CD4-positive, alpha-beta T cell treated with Interleukin-4 for 1 hour (primary cell): ENCODE measurements at places on chromosomes 13 and 19.
A peak's percentile ranks its signal among the peaks of the same experiment; 100 is the strongest.

DNA sequence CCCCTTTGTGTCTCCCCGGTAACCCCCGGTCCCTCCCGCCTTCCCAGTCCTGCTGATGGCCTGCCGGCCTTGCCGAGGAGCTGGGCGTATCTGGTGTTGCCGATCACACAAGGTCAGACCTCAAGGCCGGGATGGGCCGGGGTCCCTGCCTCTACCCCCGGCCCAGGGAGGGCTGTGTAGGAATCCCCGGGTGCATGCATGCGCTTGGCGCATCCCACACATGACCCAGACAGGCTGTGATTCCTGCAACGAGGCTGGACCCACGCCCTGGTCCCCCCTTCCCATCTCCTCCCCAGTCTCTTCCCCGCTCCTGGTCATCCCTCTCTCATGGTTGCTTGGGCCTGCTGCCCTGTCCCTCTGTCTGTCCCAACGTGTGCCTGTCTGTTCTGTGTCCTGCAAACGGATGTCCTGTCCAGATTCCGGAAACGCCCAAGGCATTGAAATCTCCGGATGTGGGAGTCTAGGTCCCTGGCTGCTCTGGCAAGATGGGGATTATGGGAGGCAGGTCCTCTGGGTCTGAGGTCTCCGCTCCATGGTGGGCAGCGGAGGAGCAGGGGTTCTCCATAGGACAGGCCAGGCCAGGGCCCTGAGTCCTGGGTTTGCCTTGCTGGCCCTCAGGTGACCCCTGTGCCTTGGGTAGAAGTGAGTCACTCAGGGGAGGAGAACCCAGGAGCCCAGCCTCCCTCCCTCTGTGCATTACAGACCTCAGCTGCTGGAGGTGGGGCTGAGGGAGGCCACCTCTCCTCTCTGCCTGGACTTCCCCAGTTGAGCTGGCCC, 1.6 kb downstream of the PKN1 start:
- DNase-seq, result peak; percentile 39

GRCh38 chr19:50500753-50501151, 10.2 kb downstream of the JOSD2 start:
- no peak for DNase-seq

GRCh38 chr19:3067563-3067962, 5.3 kb upstream of the TLE5 start:
- no peak for DNase-seq

DNA sequence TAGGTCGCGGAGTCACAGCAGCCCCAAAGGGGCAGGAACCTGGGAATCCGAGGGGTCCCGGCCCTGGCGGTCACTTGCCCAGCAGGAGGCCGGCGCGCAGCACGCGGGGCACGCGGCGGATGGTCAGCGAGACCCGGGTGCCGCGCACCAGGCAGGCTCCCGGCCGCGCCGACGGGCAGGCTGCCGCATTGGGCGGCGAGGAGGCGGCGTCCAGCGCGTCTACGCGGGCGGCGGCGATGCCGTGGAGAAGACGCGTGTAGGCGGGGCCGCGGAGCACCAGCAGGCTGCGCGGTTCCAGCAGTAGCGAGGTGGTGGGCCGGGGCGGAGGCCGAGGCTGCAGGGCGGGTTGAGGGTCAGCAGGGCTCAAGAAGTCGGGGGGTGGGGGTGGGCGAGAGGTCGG, 607 bp upstream of the SYNE4 start:
- peak; percentile 23 for DNase-seq

GRCh38 chr19:18488838-18489626, 32.8 kb downstream of the ELL start:
- no peak for DNase-seq

GRCh38 chr13:99265162-99265800, 7.1 kb upstream of the GPR18 start:
- DNase-seq, result no peak

GRCh38 chr13:49058761-49059160, 83.0 kb downstream of the FNDC3A start:
- no peak for DNase-seq

GRCh38 chr13:99208845-99209527, 8.3 kb downstream of the UBAC2 start:
- no peak for DNase-seq

- no peak for DNase-seq
Observed at GRCh38 chr19:13053761-13054625, 48.7 kb downstream of the LYL1 start.

GRCh38 chr13:99176309-99177276, 24.1 kb upstream of the UBAC2 start:
- DNase-seq, result peak; percentile 81

- no peak for DNase-seq
Observed at GRCh38 chr19:9354651-9355050, 8.2 kb upstream of the ZNF177 start.

DNA sequence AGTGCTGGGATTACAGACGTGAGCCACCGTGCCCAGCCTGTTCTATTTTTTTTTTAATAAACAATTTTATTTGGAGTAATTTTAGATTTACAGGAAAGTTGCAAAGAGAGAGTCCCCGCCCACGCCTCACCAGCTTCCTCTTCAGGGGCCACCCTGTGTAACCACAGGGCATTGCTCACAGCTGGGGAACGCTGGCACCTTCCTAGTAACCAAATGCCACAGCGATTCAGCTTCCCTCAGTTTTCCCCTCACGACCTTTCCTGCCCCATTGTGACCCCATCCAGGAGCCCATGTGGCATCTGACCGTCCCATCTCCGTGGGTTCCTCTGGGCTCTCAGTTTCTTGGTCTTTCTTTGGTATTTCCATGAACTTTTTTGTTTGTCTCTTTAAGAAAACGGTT, 83.9 kb downstream of the GNG7 start:
- peak; percentile 66 for DNase-seq

- DNase-seq, result no peak
Observed at GRCh38 chr19:5269926-5270325, 70.7 kb downstream of the PTPRS start.

DNA sequence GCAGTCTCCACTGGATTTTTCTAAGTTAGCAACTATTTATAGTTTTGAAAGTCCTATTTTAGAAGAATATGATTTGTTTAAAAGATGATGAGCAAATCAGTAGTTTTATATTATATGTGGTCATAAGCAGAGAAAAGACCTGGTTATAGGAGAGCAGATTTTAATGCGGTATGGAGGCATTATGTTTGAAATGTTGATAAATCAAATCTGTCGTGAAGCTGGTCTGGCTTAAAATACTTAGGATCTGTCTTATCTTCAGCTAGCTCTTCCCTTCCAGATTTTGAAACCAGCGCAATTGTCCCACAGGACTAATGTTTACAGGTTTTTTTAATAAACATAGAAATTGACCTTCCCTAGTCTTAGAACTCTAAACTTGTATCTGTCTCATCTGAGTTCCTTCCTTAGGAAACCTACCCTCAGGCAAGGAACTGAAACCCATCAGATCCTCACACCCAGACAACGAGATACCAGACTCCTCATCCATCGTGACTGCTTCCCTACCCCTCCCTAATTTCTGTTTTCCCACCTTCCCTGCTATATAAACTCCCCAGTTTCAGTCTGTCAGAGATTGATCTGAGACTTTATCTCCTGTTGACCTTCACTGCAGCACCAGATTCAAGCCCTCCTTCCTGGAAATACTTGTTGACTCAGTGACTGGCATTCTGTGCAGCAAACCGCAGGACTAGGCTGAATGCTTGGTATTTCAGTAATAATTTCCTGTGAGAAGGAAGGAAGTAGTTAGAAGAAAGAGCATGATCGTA, 37.8 kb upstream of the CXCL17 start:
- DNase-seq, result peak; percentile 11

DNA sequence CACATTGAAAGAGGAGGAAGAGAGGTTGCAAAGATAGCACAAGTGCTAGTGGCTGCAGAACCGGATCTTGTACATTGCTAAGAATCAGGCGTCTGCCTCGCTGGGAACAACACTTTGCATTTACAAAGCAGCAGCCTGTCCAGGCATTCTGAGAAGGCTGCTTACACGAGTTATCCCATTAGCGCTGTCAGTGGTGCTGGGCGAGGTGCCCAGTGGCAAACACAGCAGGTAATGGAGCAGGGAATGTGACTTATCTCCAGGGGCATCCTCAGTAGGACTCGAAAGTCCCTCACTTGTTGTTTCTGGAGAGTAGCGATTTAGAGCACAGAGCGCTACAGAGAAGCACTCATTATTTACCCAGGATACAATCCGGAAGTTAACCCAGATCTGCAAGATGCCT, 209.6 kb downstream of the OLFM4 start:
- DNase-seq, result no peak

DNA sequence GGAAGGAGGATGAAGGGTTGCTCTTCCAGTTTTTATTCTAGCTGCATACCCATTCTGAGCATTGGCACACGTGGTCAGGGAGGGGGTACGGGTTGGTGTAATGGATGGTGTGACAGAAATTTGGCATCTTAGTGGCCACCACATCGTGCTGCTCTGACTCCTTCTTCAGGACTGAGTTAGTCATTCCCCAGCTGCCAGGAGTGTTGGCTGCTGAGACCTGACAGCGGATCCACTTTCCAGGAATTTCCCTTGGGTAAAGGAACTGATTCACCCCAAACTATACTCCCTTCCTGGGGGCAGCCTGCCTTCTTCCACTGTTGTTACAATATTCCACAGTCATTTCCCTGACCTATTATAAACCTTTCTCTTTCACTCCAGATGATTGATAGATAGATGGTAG, 595.5 kb upstream of the KLHL1 start:
- DNase-seq, result no peak

DNA sequence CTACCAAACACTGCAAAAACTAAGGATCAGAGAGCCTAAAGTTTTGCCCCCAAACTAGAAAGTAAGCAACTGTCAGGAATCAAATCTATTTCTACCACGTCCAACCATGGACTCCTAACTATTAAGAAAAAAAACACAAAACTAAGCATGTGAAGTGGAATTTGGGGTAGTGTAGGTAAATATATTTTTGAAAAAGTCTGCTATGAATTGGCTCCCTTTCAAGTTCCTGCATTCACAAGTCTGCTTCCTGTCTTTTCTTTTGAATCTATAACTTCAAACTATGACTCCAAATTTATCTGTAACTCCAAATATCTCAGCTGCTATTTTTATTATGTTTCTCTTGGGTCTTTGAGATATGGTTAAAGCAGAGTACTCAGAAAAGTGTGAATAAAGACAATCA, 47.0 kb downstream of the PCDH9 start:
- DNase-seq, result no peak

DNA sequence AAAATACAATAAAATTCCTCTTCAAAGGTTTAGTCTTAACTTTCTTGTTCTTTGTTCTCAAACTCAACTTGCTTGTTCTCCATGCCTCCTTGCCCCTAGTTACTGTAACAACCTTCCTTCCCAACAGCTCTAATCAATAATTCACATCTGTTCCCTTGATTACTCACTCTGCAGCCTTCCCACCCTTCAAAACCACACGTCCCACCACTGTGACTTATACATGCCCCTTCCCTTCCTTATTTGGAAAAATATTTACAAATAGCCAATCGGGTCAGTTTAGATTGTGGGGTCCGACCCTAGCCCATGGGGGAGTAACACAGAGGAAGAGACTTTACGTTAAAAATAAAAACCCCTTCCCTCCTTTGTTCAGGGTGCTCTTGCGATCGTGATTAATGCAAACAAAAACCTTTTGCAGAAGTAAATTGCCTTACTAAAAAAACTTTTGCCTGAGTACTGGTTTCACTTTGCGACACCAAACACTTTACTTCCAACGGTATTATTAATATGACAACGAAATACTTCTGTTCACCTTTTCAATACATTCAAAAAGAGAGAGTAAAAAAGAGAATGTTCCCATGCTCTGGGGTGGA, 512 bp upstream of the ZNF93 start:
- DNase-seq, result no peak

GRCh38 chr19:51157265-51157664, 15.2 kb downstream of the SIGLEC7 start:
- no peak for DNase-seq

- no peak for DNase-seq
Observed at GRCh38 chr19:8004001-8004400, 1.4 kb downstream of the ELAVL1 start.

DNA sequence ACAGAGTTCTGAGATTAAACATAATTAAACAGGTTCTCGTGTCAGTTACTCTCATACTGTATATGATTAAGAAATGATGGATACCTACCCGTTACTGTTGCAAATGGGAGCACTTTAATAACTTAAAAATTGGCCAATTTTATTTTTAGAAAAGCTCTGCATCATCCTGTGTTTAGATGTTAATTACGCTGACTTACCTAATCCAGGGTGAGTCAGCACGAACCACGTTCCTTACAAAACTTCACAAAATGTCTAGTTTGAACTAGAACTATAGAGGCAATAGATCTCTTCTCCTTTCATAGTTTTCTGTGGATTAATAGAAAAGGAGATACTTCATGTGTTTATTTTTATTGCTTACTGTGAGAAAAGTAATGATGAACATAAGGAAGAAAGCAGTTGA, 363.9 kb downstream of the MYO16 start:
- DNase-seq, result no peak

DNA sequence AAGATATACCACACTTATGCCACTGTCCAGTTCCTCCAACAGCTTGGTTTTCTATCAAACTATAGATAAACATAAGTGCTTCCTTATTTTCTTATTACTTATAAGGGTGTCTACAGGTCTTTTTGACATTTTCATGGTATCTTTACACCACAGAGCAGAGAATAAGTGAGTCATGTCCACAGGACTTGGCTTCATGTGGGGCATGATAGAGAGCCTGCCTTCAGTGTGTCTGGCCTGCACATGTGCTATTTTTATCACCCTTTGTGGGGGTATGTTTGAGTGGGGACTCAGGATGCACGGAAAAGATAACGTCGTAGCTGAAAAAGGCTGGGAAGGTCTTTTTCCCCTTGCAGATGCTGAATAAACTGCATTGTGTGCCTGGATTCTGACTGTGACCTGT, 8.1 kb upstream of the STOML3 start:
- no peak for DNase-seq

DNA sequence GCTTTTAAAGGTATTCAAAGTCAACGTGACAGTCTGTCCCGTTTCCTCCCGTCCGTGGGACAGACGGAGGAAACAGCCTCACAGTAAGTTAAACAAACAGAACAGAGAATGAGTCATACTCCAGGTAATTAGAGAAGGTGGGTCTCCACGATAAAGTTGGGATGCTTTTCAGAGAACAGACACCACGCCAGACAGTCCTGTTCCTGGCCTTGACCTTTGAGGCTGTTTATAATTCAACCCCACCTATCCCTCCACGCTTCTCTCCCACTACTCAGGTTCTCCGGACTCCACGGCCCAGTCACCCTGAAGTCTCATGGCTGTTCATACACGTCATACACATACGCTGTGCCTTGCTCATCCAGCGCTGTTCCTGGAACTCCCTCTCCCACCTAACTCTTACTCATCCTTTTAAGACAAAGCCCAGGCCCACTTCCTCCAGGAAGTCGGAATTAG, 42.5 kb downstream of the ARHGEF18 start:
- DNase-seq, result no peak

- DNase-seq, result peak; percentile 22
Observed at GRCh38 chr19:45117167-45117594, 24.2 kb downstream of the PPP1R37 start.

DNA sequence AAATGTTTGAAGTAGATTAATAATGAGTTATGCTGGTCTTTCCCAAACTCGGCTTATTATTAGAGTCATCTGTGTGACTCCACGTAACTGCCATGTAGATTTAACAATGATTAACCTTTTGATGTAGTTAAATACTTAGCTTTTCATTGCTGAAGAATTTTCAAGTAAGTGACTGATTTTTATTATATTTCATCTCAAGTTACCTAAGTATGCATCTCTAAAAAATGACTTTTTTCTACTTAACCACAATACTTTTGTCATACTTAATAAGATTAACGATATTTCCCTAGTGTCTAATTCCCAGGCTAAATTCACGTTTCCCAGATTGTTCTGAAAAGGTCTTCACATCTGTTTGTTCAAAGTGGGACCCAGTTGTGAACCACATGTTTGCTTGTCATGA, 17.8 kb downstream of the BIVM start:
- no peak for DNase-seq
